Ureter (tissue), 1 donor: ENCODE measurements at places on chromosomes 12 and 14. TPM values are rescaled to one million over a fixed set of nuclear protein-coding genes. Genes with fewer than 3 reads are reported as not detected.

GRCh38 chr14:93752980-93753561 lies 35.2 kb downstream of the PRIMA1 start:
- no peak for DNase-seq

DNA sequence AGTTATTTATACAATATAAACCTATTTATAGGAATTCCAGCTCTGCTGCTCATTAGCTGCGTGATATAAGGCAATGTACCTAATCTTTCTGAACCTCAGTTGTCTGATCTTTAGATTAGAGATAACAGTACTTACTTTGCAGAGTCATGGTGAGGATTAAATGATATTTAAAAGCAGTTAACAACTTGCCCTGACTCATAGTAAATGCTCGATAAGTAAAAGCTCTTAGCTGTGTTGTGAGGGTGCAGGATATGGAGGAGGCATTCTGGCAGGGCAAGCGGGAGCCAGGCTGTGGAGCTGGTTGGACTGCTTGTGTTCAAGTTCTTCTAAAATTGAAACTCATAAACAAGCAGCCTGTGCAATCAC lies 140.0 kb upstream of the PRICKLE1 start:
- no peak for DNase-seq

GRCh38 chr12:90084018-90084417 lies 375.4 kb upstream of the ATP2B1 start:
- no peak for DNase-seq

DNA sequence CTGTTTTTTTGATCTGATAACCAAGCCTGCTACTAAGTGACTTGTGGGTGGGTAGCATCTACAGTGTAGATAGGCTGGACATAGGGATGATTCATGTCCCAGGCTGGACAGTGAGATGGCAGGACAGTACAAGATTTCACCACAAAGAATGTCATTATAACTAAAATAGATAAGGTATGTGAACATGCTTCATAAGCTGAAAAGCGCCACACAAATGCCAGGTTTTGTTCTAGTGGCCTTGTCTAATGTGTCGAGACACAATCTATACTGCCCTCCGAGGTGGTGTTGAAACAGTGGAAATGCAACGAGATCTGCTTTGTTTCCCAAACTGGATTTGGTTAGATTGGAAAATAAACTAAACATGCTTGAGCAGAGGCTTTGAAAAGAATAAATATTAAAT lies 4.4 kb downstream of the LGALS3 start:
- DNase-seq: no peak

DNA sequence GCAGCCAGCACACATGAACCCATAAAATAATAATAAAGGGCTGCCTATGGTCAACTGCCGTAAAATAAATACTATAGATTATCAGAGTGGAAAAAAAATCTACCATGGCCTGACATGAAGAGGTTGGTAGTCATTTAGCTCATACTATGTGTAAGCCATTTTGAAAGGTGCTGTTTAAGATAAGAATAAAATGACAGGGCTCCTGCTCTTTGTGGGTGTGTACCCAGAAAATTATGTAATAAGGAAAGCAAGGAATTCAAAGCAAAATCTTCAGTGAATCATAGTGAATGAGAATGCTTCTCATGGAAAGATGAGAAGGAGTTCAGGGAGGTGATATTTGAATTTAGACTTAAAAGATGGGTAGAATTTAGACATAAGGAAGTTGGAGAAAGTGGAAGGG lies 42.9 kb upstream of the PPM1H start:
- DNase-seq: no peak

- DNase-seq: no peak
These were observed 46.6 kb downstream of the SLC17A8 start for GRCh38 chr12:100403446-100403845.

NEUROD4 gene
- not detected for total RNA-seq

NUAK1 gene
- 16.0 TPM for total RNA-seq

GLS2 gene
- 4.5 TPM for total RNA-seq

GON7 gene
- 9.6 TPM for total RNA-seq

CNTN1 gene
- 11.7 TPM for total RNA-seq
